Muscle of arm (tissue), 14 donors: ENCODE measurements at places on chromosomes 12 and 14.

DNA sequence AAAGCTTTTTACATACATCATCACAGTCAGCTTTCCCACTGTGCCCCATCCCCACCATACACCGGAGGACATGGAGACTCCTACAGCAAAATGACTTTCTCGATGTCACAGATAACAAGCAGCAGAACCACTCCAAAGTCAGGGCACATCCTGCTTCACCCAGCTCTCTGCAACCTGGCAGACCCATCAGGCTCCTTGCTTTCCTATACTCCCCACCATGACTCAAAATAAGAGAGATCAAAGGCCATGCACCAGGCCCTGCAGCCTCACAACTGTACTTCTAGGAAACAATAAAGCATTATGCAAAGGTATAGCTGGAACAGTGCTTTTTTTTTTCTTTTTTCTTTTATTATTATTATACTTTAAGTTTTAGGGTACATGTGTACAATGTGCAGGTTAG is 187.4 kb downstream of the DPF3 start:
- DNase-seq, result no peak

GRCh38 chr12:70971001-70971794 is 50.7 kb upstream of the PTPRR start:
- DNase-seq, result peak; percentile 65

DNA sequence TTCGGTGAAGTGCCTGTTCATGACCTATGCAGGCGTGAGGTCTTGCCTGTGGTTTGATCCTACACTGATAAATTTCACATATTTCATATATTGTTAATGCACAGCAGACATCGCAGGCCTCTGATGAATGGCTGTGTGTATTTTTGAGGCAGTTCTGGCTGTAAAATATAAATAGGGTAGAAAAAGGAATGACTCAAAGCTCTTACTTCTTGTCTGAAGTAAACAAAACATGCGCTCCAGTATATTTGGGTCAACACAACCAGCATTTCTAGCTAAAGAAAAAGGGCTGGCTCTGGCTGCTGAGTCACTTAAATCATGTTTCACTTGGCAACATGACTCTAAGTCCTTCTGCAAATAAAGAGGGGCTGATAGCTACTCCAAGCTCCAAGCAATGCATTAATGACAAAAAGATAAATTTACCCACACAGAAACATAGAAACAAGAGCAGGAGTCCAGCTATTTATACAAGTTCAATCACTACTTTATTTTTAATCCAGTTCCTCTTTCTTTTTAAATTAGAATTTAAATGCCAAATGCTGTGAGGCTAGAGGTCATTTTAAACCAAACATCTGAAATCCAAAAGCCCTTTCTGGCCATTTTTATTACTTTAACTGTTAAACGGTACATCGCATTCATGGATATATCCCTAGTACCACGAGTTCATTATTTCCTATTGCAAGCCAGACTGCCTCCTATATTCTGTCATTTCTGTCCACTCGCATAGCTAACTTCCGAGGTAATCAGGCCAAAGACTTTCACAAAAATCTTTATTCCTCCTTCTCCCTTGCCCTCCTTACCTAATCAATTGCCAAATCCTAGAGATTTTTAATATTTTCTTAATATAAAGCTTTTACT is 54.3 kb upstream of the TMCC3 start:
- peak; percentile 59 for DNase-seq

DNA sequence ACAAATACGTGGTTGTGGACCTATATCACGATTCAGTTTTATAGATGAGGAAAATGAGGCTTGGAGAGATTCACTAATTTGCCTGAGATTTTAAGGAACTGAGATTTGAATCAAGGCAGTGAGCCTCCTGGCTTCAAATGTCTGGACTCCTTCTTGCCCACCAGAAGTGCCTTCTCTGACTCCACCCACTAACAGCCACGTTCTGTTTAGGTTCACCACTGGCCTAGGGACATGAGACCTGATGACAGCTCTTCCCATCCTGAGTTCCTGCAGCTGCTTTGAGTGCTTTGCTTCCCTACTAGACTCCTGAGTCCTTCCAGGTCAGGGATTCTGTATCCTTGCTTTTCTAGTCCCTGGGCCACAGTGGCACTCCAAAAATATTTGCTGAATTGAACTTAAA is 57.1 kb downstream of the PLBD1 start:
- DNase-seq, result no peak

DNA sequence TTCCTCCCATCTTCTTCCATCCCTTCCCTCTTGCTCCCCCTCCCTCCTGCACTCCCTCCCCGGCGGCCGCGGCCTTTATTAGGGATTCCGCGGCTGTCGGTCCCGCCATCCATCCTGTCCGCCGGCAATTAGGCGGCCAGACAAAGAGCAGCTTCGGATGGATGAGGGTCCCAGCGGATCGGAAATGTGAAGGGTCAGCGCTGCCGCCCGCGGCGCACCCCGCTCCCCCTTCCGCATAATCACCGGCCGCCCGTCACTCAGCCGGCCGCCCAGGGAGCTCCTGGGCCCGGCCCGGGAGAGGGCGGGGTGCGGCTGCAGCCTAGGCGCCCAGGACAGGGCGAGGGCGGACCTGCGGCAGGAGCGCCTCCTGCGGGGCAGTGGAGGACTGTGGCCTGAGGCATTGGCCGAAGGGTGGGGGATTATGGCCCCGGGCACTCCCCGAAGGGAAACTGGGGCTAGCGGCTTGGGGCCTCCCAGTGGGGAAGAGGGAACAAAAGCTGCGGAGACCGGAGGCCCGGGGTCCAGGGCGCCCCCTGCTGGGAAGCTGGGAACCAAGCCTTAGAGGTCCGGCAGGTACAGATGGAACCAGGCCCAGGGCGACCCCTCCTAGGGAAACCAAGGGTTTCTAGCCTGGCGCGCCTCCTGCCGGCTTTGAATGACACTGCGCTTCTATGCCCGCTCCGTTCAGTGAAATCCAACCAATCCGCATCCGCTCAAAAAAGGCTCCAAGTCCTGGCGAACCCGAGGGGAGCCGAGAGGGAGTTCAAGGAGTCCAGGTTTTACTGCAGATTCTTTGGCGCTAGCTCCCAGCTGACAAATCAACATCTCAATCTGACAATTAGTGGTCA is 4.4 kb upstream of the DNAJC22 start:
- peak; percentile 66 for DNase-seq

DNA sequence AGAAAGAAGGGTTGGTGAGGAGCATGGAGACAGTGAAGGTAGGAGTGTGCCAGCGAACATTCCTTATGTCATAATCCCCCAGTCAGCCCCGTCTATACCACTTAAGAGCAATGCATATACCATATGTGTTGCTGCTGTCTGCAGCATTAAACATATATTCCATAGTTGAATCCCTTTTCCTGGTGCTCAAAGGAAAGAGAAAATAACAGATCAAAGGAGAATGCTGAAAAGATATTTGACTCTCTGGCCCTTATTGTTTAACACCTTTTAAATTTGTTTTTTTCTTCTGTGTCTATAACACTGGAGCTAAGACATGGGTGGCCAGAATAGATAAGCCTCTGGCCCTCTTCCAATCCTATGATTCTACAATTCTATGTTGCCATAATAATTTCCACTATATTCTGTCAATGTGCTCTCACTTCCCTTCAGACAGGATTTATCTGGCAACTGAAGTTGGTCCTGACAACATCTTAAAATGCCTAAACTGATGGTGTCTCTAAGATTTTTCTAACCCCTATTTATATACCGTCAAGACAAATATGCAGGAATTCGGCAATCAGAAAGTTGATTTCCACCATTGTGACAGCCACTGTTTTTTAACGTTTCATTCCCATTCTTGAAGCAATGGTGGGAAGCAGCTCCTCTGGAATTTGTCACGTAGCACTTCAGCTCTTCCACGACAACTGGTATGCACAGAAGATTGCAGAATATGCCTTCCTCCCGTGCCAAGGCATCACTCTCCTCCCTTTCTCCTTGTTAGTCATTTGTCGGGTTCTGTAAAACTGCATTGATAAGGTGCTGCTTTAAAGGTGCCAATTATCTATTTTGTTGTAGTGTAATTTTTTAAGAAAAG is 204.7 kb downstream of the BCAT1 start:
- no peak for DNase-seq

DNA sequence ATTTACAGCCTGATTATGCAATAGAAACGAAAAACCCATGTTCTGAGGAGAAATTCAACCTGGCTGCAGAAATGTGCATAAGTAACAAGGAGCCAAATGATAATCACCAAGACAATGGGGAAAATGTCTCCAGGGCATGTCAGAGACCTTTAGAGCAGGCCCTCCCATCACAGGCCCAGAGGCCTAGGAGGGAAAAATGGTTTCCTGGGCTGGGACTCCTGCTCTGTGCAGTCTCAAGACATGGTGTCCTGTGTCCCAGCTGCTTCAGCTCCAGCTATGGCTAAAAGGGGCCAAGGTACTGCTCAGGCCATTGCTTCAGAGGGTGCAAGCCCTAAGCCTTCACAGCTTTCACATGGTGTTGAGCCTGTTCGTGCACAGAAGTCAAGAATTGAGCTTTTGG is 156.0 kb downstream of the SLC35F4 start:
- DNase-seq, result no peak

- no peak for DNase-seq
These were observed 39.2 kb downstream of the NPAS3 start for GRCh38 chr14:32977913-32978312.

DNA sequence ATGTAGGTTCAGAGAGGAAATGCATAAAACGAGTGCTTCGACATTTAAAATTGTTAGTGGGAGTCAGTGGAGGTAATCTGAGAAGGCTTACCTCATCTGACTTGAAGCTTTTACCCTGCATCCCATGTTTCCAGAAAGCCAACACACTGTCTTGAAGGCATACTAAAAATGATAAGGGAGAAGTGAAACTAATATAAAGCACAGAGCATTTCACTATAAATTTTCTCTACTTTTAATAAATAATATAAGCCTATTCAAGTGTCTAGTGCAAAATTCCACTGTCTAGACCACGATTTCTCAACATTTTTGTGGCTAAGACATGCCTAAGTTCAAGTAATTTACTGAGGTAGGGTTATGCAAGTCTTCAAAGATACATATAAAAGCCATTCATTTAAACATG is 29.1 kb upstream of the CDKL1 start:
- DNase-seq, result no peak

DNA sequence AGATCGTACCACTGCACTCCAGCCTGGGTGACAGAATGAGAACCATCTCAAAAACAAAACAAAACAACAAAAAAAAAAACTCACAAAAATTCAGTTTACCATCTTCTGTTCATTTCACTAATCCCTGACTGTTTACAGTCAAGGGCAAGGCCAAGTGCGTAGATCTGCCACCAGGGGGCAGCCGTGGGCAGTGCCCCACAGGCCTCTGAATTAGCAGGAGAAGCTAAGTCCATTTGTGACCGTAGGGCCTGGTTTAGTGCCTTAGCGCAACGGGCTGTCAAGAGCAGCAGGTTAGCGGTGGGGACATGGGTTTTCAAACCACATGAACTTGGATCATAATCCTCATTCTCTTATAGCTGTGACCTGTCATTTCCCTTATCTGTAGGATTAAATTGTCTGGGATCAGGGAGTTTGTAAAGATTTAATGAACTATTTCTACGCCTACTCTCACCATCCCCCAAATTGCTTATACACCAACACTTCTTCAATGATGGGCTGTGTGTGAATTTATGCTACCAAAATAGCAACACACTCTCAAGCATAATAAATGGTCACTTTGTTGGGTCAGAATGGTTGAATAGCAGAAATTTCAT is 49.0 kb downstream of the KCTD10 start:
- DNase-seq, result peak; percentile 72

DNA sequence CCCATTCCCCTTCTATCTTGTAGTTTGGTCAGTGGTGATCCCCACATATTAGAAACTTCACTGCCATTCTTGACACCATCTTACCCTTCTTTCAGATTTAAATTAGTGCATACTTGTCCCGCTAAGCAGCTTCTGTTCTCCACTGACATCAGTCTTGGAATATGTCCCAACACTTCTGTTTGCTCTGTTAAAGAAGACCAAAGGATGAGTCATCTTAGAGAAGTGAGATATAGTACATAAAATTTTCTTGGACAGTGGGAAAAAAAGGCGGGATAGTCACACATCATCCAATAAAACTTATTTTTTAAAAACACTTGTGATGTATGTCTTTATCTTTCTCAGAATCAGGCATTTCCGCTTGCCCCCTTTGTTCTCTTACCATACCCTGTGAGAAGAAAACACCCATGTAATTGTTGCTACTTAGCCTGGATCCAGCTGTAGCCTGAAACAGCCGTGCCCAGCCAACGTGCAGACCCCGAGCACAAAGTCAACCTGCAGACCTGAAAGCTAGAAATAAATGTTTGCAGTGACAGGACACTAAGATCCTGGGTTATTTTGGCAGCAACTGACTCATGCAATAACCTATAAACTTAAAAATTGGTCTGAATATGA is 100.1 kb upstream of the PDE3A start:
- no peak for DNase-seq

DNA sequence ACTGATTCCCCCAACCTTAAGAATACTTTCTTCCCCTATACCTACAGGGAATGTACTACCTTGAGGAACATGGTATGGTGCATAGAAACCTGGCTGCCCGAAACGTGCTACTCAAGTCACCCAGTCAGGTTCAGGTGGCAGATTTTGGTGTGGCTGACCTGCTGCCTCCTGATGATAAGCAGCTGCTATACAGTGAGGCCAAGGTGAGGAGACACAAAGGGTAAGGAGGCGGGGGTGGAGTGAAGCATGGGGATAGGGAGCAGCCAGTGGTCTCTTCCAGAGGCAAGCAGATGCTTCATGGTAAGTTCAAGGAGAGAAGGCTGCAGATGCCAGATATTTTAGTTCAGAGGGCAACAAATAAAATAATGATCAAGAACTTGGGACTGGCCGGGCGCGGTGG is 6.6 kb upstream of the PA2G4 start:
- no peak for DNase-seq

DNA sequence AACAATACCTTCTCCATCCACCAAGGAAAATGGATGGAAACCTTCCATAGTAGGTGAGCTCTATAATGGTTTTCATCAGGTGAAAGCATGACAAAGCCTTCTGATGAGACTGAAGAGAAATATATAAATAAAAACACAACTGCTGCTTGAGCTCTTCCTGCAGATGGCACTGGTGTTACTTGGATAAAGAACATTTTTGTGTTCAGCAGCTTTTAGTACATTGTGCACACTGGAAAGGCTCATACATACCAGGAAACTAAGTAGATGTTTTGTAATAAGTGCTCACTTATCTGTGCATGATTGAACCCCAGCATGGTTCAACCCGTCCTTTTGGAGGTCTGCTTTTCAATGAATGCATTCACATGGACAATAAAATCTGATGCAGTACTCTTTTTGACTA is 357.3 kb upstream of the MIS18BP1 start:
- DNase-seq, result no peak

DNA sequence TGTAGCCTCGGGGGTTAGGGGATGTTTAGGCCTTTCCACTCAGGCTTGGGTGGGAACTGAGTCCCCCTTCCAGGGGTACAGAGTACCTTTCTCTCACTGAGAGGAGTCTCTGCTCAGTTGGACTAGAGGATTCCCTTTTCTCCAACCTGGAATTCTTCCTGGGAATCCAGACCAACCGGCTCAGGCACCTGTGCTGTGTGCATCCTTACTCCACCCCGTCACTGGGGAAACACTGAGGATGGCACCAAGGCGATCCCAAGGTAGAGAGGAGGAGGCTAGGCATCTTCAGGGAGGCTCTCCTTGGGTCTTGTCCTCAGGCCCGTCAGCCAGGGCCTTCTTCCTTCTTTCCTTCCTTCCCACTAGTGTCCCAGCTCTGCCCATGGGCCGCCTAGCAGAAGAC is 871 bp upstream of the TGM1 start:
- DNase-seq, result no peak
